T-helper 17 cell (primary cell): ENCODE measurements at places on chromosomes 13 and 19. TPM values are rescaled to one million over a fixed set of nuclear protein-coding genes. Genes with fewer than 3 reads are reported as not detected.

Gene HOOK2
- total RNA-seq, result 14.9 TPM

Gene ZNF546
- total RNA-seq, result 2.5 TPM

Gene DAND5
- not detected for total RNA-seq

Gene TNNT1
- total RNA-seq, result 0.52 TPM

Gene SIAH3
- total RNA-seq, result 0.10 TPM
